ENCODE measurements at places on chromosomes 7 and 10.

- DNase-seq, result no peak
Measured at GRCh38 chr7:156021471-156021870, 209.2 kb upstream of the SHH start.

DNA sequence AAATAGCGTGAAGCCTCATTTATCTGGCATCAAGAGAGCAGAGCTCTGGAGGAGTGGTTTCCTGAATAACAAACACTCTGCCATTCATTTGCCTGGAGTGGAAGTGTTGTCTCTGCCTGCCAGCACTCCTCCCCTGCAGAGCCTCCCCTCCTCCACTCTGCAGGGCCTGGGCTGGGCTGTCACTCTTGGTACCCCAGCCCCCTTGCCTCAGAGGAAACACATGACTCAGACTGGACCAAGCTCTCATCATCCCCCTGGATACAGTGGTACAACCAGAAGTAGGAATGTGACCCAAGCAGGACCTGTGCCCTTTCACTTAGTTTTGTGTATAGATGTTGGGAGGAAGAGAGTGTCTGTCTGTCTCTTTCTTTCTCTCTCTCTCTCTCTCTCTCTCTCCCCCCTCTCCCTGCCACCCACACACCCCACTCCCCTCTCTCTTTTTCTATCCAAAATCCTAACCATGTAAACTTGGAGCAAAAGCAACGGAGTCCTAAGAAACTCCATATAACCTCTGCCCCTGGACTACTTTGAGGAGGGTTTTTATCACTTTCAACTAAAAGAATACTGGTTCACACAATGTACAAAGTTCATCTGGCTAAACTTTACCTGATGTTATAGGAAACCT lies 43.9 kb downstream of the DOCK4 start:
- DNase-seq, result no peak

DNA sequence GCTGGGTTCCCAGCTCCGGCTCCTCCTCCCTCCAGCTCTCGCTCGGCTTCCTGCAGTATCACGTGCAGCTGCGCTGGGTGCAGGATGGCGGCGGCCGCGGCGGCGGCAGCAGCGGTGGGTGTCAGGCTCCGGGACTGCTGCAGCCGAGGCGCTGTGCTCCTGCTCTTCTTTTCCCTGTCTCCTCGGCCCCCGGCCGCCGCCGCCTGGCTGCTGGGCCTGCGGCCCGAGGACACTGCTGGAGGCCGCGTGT lies at the start of gene CNNM1:
Gene CNNM1, plus strand, starts transcription at position 53 of the 250 bp plus-strand sequence. Its CDS starts 32 bp downstream, at position 85.
- DNase-seq, result no peak

- DNase-seq, result no peak
Measured at GRCh38 chr7:149196151-149196704, 882 bp downstream of the ZNF282 start.

- no peak for DNase-seq
Measured at GRCh38 chr7:72492461-72493065, 80.4 kb upstream of the CALN1 start.

DNA sequence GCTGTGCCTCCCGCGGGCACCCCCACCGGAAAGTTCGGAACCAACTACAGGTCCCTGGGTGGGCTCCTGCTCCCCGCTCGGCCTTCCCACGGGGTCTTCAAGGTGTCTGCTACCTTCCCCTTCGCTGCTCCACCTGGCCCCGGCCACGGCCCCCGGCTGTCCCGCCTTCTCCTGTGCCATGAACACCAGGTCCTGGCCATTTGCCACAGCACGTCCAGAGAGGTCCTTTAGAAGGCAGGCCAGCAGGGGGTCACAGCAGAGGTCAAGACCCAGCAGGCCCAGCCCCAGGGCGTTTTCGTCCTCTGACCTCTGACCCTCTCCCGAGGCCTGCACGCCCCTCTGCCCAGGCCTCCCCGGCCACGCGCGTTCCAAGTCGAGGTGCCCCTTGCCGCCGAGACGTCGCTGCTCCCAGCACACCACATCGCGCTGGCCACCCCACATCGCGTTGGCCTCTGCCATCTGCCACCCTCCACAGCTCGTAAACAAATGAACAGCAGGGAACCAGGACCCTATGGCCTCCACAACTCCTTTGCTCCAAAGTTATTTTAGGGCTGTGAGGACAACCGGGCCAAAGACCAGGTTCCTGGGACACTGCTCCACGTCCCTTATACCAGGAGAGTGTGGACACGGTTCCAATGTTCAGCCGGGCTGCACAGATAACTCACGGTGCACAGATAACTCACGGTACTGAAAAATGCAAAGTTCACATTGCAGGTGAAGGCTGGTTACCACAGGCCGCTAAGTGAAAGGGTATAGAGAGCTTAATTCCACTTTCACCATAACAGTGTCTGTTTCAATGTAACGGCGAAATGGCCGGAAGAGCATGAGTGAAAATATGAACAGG lies 74.3 kb downstream of the CFAP46 start:
- DNase-seq, result no peak

DNA sequence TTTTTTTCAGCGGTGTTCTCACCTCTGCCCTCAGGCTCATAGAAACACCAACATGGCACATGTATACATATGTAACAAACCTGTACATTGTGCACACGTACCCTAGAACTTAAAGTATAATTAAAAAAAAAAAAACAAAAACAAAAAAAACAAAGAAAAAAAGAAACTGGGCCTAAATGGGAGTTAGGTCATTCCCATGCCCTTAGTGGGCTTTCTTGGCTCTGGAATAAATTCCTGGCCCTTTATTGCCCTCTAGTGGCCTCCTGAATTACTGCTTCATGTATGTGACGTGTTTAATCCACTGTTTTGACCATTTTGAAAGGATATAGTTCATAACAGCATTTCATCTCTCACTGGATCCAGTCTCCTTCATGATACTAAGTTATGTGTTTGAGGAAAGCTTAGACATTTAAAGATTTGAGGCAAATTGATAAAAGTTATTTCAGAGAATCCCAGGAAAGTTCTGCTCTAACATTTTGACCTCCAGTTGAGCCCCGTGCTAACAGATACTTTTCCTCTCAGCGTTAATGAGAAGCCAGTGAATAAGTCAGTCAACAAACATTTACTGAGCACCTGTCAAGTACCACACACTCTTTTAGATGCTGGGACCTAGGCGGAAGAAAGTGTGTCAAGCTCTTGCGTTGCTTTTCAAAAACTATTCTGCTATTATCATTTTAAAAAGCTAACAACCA lies 54.7 kb upstream of the SYPL1 start:
- peak; percentile 44 for DNase-seq

DNA sequence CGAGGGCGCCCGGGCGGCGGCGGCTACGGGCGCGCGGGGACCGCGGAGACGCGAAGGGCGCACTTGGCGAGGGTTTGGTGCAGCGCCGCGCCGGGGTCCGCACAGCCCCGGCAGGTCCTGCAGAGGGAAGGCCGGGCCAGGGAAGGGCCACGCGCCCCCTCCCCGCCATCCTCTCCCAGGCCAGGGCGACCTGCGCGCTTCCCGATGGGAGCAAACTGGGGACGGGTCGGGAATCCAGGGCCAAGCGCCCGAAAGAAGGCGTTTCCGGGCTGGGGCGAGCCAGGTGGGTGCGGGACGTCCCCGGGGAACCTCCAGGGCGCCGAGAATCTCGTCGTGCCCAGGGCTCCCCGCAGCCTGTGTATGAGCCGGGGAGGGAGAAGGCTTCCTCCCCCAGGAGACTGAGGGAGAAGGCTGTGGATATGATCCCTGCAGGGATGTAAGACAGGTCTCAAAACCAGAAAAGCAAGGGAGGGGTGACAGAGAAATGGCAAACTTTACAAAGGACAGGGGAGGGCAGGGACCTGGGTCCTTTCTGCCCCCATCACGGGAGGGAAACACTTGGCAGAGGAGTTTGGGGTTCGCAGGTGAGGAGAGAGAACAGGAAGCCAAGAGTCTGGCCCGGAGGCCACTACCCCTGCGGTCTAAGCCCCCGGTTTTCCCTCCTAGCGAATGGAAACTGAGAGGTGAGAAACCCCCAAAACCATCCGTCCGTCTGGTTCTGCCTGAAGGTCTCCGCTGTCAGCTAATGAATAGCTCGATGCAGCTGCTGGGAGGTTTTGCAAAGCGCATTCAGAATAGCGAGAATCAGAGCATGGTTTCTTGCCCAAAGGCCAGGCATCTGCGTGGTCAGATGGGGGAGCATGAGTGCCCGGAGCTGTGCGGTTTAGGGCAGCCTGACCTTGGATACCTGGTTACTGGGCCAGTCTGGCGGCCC lies 674 bp downstream of the AMZ1 start:
- DNase-seq, result no peak

DNA sequence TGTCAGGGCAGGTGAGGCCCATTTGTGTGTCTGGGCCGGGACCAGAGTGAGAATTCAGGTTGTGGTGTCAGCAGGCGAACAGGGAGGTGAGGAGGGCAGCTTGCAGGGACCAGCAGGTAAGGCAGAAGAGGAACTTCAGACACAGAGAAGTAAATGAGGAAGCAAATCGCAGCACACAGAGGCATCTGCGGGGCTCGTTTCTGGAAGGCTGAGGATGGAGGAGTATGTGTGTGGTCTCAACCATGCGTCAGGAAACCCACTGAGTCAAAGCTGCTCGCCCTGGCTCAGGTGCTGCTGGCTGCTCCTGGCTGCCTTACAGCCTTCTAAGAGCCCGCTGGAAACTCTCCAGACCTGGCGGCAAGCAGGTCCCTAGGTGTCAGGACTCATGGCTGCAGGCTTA lies 26.9 kb upstream of the PITRM1 start:
- no peak for DNase-seq

GRCh38 chr7:123655614-123656013 lies at the start of gene LMOD2:
TSS of gene LMOD2 (plus strand) at chr7:123655866. CDS start at chr7:123655964, 98 bp downstream.
- DNase-seq, result no peak

GRCh38 chr10:84695902-84696301 lies 367.5 kb downstream of the CCSER2 start:
- DNase-seq, result no peak

DNA sequence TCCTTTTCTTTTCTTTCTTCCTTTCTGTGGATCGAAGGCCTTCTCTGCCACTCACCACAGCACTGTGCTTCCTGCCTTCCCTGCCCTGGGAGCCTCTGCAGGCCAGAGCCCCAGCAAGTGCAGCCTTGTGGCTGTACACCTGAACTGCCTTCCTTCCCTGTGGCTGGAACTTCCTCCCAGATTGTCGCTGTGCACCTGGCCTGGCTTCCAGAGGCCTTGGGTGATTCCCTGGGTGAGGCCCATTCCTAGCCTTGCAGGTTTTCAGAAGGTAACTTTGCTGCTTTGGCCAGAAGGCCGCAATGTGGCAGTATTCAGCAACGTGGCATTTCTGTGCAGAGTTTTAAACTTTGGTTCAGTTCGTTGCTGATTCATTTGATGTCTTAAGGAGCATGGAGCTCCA lies 50.1 kb upstream of the RASGEF1A start:
- DNase-seq, result no peak

DNA sequence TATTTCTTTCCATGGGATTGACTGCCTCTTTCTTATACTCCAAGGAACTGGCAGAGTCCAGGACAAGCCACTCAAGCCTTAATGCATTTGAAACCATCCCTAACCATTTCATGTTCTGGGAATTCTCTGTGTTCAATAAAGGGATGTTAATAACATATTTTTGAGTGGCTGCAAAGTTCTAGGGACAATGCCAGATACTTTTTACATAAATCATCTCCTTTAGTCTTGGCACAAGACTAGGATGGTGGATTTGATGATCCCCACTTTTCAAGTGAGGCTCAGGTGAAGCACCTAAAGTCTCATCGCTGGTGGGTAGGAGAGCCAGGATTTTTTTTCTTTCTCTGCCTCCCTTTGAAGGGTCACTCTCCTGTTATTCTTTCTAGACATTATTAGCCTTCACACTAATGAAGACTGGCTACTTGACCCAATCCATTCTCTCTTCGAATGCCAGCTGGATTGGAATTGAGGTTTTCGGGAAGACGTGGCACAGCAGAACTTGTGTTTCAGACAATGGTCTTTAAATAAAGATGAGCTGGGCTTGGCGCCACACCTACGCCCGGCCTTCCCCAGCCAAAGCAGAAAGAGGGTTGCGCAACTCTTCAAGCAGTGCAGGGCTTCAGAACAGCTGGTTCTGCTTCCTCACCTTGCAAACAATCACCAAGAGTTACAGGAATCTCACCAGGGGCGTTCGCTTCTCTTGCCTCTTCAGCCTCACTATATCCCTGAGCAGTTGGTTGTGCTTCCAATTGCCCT lies 73.8 kb upstream of the BMPER start:
- DNase-seq, result no peak

DNA sequence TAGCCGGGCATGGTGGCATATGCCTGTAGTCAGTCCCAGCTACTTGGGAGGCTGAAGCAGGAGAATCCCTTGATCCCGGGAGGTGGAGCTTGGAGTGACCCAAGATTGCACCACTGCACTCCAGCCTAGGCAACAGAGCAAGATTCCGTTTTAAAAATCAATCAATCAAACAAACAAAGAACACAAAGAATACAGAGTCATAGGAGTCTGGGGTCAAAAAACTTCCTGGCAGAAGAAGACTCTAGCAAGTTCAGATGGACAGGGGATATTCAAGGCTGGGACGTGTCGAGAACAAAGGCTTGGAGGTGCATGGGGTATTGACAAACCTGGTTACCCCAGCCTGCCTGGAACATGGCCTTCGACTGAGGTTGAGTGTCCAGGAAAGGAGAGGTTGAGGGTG lies 228.8 kb upstream of the AGK start:
- no peak for DNase-seq

DNA sequence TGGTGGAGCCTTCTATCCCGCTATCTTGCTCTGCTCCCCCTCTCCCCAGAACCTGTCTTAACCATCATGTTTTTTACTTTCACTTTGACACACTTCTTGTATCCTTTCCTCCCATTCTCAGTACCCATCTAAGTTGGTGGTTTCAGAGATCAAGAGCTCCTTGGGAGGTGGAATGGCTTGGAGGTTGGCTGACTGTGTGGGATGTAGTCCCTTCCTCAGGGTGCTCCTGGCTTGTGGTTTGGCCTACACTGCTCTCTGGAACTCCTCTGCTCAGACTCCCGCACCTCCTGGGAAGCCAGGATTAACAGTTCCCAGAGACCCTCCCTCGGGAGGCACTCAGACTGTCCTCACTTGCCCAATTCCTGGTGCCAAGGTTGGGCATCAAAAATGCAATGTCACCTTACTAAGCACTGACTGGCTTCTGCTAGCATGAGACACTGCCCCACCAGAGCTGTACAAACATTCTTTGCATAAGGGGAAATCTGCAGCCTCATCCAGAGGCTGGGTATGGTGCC lies 93.1 kb upstream of the NAMPT start:
- no peak for DNase-seq

- DNase-seq, result no peak
Measured at GRCh38 chr10:47260505-47261111, 39.4 kb upstream of the GDF10 start.

- DNase-seq, result no peak
Measured at GRCh38 chr10:19817231-19817933, 1.1 kb downstream of the PLXDC2 start.

GRCh38 chr10:11824825-11825224 lies 1.7 kb downstream of the PROSER2 start:
- DNase-seq, result no peak

GRCh38 chr10:84706431-84706830 lies 378.0 kb downstream of the CCSER2 start:
- no peak for DNase-seq

- peak; percentile 65 for DNase-seq
Measured at GRCh38 chr7:132933072-132933458, 148.8 kb downstream of the CHCHD3 start.

GRCh38 chr10:75512203-75512933 lies 80.9 kb downstream of the LRMDA start:
- DNase-seq, result no peak

GRCh38 chr7:26690135-26690805 lies 174.1 kb downstream of the SKAP2 start:
- DNase-seq, result no peak

GRCh38 chr10:66931340-66931948 lies 5.6 kb downstream of the LRRTM3 start:
- DNase-seq, result peak; percentile 44

- DNase-seq, result no peak
Measured at GRCh38 chr10:63657761-63658160, 136.6 kb downstream of the REEP3 start.

GRCh38 chr7:158695726-158696452 lies 8.7 kb downstream of the NCAPG2 start:
- no peak for DNase-seq
